CD4-positive, CD25-positive, alpha-beta regulatory T cell (primary cell): ENCODE measurements at places on chromosomes 2 and 18. TPM values are rescaled to one million over a fixed set of nuclear protein-coding genes. Genes with fewer than 3 reads are reported as not detected.

DNA sequence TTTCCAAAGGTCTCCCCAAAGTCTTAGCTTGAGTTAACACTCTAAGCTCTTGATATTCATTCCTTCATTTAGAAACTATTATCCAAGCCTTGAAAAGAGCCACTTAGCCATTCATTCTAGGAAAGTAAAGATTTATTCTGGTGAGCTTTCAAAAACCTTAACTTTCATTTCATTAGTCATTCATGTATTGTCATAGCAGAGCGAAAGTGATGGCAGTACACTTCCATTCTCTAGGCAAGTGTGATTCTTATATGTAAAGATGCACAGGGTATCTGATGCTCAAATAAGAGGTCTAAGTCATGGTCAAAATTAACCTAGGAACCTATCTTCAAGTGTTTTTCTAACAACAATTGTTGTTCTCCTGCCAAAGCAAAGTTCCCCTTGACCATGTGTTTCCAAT is 553.0 kb upstream of the FANCL start:
- no peak overlapping the region for H3K4me3 ChIP-seq
- DNase-seq: no peak
- H3K27me3 ChIP-seq: no peaks in the 10 kb centered on the region
- no peaks in the 10 kb centered on the region for H3K4me1 ChIP-seq
- H3K27ac ChIP-seq: no peak overlapping the region

DNA sequence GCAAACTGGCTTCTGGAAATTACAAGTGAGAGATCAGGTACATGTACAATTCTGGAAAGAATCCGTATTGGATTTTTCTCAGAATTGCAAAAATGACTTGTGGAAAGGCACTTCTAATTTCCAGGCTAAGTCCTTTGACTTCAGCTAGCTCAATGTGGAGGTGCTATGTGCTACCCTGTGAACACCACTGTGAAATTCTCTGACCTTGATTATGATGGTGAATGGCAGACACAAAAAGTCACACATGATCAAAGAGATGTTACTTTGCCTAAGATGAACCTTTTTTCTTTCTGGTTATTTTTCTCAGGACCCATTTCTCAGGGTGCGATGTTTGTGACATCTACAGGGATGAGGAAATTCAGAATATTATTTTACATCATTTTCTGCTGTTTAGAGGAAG is 856.6 kb upstream of the VRK2 start:
- no peaks in the 10 kb centered on the region for H3K4me1 ChIP-seq
- no peaks in the 10 kb centered on the region for H3K27me3 ChIP-seq
- H3K4me3 ChIP-seq: no peak overlapping the region
- H3K36me3 ChIP-seq: no peaks in the 10 kb centered on the region

DNA sequence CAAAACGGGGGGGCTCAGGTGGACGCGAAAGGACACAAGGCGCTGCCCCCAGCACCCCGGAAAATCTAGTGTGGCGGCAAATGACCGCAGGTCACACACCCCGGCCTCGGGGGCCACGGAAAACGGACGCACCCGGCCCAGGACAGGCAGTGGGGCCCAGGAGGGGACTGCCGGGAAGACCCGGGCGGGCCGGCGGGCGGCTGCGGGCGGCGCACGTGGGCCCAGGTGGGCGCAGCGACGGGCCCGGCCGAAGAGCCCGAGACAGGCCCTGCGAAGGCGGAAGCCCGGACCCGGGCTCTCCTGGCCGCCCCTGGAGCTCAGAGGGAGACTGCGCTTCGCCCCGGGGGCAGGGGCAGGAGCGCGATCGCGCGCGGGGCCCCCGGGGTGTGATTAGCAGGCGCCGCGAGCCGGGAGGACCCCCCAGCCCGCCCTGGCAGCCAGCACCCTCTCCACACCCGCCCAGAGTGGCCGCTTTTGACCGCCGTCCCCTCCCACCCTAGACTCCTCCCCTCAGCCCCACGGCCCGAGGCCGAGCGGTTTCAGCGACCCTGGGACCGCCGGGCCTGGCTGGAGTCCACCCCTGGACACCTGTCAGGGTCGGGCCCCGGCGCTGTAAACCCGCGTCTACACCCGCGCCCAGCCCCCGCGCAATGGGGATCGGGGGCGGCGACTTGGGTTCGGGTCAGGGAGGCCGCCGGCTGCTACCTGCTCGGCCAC is 773 bp downstream of the MBP start:
- H3K27ac ChIP-seq: peak overlapping the region; percentile 81
- H3K36me3 ChIP-seq: peaks cover 5% of the 10 kb centered on the region
- peaks cover 60% of the 10 kb centered on the region for H3K4me1 ChIP-seq
- H3K4me3 ChIP-seq: peak overlapping the region; percentile 91
- H3K27me3 ChIP-seq: no peaks in the 10 kb centered on the region

DNA sequence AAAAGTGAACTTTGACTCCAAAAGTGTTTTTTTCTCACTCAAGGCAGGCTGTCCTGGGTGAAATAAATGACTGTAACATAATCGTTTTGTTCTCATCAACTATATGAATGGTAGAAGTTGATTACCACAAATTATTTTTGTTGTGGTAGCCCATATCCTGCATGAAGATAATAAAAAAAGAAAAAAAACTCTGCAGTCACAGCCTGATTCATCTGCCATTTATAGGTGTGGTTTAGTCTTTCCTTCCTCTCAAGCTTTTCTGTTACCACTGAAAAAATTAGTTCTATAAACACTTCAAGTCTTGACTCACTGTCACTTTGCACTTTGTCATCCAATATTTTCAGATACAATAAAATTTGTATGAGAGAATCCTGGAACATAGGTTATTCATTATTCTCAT is 522.0 kb downstream of the PLCL1 start:
- H3K36me3 ChIP-seq: no peaks in the 10 kb centered on the region
- no peak overlapping the region for H3K4me3 ChIP-seq
- peaks cover 22% of the 10 kb centered on the region for H3K27me3 ChIP-seq
- DNase-seq: no peak
- no peak overlapping the region for H3K27ac ChIP-seq

DNA sequence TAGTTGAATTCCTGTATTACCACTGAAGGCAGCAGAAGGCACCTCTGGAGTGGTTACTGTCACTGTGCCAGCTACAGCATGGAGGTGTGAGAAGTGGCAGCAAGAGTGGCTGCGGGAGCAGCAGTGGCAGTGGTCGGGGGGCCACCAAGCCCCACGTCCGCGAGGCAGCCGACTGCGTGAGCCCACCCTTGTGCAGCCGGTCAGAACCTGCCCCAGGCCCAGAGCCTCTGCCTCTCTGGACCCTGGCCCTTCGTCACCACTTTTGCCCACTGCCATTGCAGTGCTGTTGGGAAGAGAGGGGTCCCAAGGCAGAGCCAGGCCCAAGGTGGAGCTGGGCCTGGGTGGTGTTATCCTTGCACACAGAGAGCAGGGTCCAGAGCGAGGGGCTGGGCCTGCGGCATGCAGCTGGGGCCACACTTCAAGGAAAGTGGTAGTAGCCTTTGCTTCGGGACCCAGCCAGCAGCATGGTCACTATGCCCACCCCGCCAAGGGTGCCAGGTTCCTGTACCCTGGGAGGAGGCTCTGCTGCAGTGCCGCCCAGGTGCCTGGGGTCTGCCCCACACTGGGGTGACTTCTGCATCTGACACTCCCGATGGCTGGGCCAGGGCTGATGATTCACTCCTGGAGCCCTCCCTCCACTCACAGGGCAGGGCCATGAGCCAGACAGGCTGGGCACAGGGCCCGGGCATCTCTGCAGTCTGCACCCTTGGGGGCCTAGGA is 450.1 kb upstream of the LRATD1 start:
- H3K27me3 ChIP-seq: no peaks in the 10 kb centered on the region
- H3K36me3 ChIP-seq: no peaks in the 10 kb centered on the region
- H3K27ac ChIP-seq: no peak overlapping the region
- no peaks in the 10 kb centered on the region for H3K4me1 ChIP-seq
- H3K4me3 ChIP-seq: no peak overlapping the region

DNA sequence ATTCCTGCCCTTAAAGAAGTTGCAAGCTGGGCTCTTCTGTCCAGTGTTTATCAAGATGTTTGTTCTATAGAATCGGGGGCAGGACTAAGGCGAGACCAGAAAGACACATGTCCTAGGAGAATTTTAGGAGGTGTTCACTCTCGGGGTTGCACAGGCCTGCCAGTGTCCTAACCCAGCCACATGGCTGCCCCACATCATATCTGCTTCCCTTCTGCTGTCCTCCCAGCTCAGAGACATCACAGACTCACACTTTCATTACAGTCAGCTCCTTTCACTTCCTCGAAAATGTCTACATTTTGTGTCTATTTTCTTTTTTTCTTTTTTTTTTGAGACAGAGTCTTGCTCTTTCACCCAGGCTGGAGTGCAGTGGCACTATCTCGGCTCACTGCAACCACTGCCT is 10.7 kb upstream of the MRO start:
- no peak for DNase-seq
- no peaks in the 10 kb centered on the region for H3K27me3 ChIP-seq
- H3K4me1 ChIP-seq: no peaks in the 10 kb centered on the region
- H3K36me3 ChIP-seq: no peaks in the 10 kb centered on the region
- H3K27ac ChIP-seq: no peak overlapping the region
- no peak overlapping the region for H3K4me3 ChIP-seq

DNA sequence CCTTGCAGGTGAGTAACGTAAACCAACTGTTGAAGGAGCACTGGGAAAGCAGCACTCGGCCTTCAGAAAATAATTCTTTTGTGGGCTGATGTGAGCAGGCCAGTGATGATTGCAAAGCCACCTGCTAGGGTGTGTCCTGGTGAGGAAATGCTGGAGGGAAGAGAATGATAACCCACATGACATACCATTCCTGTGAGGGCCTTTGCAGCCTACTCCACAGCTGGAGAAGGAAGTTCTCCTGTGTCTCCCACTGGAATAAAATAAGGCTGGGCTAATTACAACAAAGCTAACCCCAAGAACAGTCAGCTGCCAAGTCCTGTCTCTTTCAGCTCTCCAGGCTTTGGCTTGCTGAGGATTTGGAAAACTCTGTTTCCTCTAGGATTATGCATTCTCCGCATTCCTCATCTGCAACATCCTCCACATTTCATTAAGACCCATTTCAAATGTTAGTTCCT is 16.7 kb upstream of the DSG1 start:
- H3K27me3 ChIP-seq: no peaks in the 10 kb centered on the region
- no peak overlapping the region for H3K4me3 ChIP-seq
- no peaks in the 10 kb centered on the region for H3K36me3 ChIP-seq
- H3K4me1 ChIP-seq: no peaks in the 10 kb centered on the region

- H3K4me1 ChIP-seq: no peaks in the 10 kb centered on the region
- DNase-seq: no peak
Observed at GRCh38 chr2:223238301-223238700, 186.3 kb downstream of the KCNE4 start.

DNA sequence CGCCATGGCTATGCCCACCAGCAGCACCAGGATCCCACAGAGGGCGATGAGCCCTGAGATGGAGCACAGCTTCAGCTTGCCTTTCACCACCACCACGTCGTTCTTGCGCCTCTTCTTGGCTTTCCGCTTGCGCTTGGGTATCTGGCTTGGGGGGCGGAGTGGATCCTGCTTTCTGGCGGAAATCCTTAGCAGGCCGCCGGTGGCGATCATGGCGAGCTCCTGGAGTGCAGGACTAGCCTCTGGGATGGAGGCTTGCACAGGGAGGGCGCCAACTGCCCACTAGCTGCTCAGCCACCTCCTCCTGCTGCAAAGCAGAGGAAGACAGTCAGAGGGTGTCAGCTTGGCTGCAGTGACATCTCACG is 3.5 kb downstream of the TMEM200C start:
- H3K27me3 ChIP-seq: peaks cover 33% of the 10 kb centered on the region
- H3K4me3 ChIP-seq: no peak overlapping the region
- no peak for DNase-seq
- no peaks in the 10 kb centered on the region for H3K36me3 ChIP-seq
- H3K4me1 ChIP-seq: peaks cover 2% of the 10 kb centered on the region

- no peak for DNase-seq
- H3K4me3 ChIP-seq: no peak overlapping the region
- no peaks in the 10 kb centered on the region for H3K27me3 ChIP-seq
- no peaks in the 10 kb centered on the region for H3K36me3 ChIP-seq
Observed at GRCh38 chr2:128817813-128818212, 499.1 kb upstream of the HS6ST1 start.

GRCh38 chr2:8999102-8999446 is 4.4 kb downstream of the MBOAT2 start:
- H3K4me3 ChIP-seq: no peak overlapping the region
- no peaks in the 10 kb centered on the region for H3K36me3 ChIP-seq
- H3K27ac ChIP-seq: no peak overlapping the region

GRCh38 chr2:148796735-148797512 is 78.1 kb upstream of the KIF5C start:
- no peaks in the 10 kb centered on the region for H3K36me3 ChIP-seq
- no peaks in the 10 kb centered on the region for H3K4me1 ChIP-seq
- no peak overlapping the region for H3K4me3 ChIP-seq
- no peak for DNase-seq
- H3K27ac ChIP-seq: no peak overlapping the region

DNA sequence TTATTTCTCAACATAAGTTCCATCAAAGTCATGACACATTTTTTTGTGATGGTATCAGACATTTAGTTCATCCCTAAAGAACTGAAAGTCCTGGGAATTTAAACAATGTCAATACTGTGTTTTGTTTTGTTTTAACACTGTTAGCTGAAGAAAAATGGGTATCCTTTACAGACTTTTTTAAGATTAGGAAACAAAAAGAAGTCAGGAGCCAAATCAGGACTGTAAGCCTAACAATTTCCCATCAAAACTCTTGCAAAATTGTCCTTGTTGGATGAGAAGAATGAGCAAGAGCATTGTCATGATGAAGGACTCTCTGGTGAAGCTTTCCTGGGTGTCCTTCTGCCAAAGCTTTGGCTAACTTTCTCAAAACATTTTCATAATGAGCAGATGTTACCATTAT is 69.4 kb downstream of the SRD5A2 start:
- H3K36me3 ChIP-seq: no peaks in the 10 kb centered on the region
- H3K4me3 ChIP-seq: no peak overlapping the region
- no peak overlapping the region for H3K27ac ChIP-seq
- no peaks in the 10 kb centered on the region for H3K4me1 ChIP-seq
- H3K27me3 ChIP-seq: peaks cover under 1% of the 10 kb centered on the region

DNA sequence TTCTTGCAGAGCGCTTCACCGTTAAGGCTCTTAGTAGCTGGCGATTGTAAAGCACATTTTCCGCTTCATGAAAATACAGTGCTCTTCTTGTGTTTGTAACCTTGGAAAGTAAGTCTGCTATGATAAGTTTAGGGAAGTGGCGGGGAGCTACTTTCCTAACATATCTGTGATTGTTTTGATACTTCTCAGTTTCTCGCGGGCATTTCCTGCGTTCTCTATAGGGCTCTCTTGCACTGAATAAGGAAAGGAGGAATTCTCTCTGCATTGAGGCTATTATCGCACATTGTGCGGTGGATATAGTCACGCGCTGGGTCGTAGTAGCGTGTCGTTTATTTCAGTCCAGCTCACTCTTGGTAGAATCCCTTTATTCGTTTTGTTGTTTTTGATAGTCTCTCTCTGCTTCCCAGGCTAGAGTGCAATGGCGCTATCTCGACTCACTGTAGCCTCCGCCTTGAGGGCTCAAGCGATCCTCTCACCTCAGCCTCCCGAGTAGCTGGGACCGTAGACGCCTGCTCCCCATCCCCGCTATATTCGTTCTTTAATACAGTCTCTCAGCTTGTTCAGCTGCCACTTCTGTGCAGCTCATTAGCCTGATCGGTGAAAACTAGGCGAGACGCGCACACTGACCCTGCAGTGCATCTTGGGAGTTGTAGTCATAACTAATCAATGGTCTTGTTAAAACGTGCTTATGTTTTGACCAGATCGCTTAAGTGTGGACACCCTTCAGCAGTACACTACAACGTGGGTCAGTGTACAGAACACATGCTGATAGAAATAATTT is 1.0 kb upstream of the PPP4R3B start:
- peak; percentile 61 for DNase-seq
- peak overlapping the region; percentile 100 for H3K4me3 ChIP-seq
- peaks cover 73% of the 10 kb centered on the region for H3K4me1 ChIP-seq
- H3K36me3 ChIP-seq: peaks cover 29% of the 10 kb centered on the region
- no peaks in the 10 kb centered on the region for H3K27me3 ChIP-seq

Gene ADAM23
- not detected for polyA plus RNA-seq

Gene RBFA
- polyA plus RNA-seq: 8.5 TPM

Gene IMP4
- polyA plus RNA-seq: 73.5 TPM

Gene WIPF1
- polyA plus RNA-seq: 99.1 TPM

Gene PROKR1
- not detected for polyA plus RNA-seq

Gene EGR4
- polyA plus RNA-seq: not detected

Gene PAX8
- polyA plus RNA-seq: not detected

Gene APCDD1
- polyA plus RNA-seq: not detected
